ENCODE measurements at places on chromosomes 5 and 9.
A peak's percentile ranks its signal among the peaks of the same experiment; 100 is the strongest.

- no peak for DNase-seq
Measured at GRCh38 chr5:15191012-15191411, 309.0 kb upstream of the FBXL7 start.

DNA sequence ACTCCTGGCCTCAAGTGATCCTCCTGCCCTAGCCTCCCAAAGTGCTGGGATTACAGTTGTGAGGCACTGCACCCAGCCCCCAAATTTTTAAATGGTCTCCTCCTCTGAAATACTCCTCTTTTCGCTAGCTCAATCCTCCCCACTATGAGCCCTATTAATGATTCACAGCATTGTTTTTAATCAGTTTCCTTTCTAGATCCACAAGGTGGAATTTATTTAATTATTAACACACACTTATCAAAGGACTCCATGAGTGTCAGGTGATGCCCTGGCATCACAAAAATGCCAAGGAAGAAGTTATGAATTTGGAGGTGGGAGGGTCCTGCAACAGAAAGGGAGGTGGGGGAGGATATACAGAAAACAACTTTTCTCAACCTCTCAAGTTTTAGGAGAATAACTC lies 806.5 kb downstream of the PRELID2 start:
- DNase-seq = no peak

DNA sequence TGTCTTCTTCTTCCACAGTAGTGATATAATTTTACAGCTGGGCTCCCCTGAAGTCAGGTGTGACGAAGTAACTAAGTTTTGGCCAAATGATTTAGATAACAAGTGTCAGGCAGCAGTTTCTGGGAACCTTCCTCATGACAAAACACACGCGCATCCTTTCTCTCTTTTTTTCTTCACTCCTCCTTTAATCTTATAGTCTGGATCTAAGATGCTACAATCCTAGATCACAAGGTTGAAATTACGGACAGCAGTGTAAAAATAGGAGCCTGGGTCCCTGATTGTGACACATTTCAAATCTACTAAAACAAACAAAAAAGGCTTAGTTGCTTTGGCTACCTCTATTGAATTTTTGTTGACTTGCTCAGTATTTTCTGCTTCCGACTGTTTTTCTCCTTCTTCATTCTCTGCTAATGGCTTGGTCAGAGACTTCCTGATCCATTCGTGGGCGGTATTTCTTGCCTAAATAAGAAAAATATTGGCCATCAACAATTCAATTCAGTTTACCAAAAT lies 36.1 kb downstream of the FAM114A2 start:
- no peak for DNase-seq

- peak; percentile 31 for DNase-seq
Measured at GRCh38 chr9:69121155-69122081, 52.7 kb upstream of the TJP2 start.

GRCh38 chr9:95493402-95493801 lies 23.4 kb downstream of the PTCH1 start:
- DNase-seq = no peak

DNA sequence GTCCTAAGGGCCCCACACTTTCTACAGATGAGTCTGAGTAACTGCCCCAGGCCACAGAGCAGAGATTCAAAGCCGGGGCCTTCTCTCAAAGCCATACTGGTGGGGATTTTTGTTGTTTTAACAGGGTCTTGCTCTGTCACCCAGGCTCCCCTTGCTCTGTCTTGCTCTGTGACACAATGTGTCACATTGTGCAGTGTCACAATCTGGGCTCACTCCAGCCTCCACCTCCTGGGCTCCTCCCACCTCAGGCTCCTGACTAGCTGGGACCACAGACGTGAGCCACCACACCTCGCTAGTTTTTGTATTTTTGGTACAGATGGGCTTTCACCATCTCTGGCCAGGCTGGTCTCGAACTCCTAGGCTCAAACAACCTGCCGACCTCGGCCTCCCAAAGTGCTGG lies 8.6 kb downstream of the AGPAT2 start:
- no peak for DNase-seq

GRCh38 chr9:70121818-70122436 lies 78.3 kb downstream of the MAMDC2 start:
- no peak for DNase-seq

DNA sequence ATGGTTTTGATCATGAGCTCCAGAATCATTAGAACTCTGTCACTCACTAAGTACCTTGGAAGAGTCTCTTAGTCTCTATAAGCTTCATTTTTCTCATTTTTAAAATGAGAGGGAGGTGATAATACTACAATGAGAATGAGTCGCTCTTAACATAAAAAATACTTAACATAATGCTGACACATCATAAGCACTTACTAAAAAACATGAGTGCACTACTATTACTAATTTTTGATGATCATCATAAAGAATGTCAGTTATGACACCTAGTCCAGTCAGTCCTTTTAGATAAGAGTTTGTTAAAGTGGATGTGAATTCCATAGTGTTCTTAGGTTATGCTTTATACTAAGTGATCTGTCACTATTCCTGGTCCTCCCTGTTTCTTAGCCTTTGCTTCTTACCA lies 200.4 kb upstream of the SLC24A2 start:
- no peak for DNase-seq

DNA sequence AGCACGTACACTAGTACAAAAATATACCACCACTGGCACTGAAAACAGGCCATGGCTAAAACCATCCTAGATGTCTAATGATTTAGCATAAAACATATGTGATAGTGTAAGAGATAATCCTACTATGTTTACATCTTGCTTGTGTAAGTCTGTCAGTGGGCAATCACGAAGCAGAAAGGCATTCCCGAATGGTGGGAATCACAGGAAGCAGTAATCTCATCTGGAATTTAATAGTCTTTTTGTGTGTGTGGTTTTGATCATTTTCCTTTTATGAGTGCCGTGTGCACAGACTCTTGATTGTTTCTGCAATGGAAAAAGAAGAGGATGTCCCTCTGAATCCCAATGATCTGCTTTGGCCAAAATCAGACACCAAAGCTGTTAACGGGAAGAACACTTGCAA lies 200.5 kb downstream of the EBF1 start:
- no peak for DNase-seq

GRCh38 chr9:21559402-21560280 lies 77.5 kb upstream of the IFNE start:
- peak; percentile 38 for DNase-seq

GRCh38 chr5:62592558-62592957 lies 13.9 kb downstream of the LRRC70 start:
- DNase-seq = no peak

- peak; percentile 50 for DNase-seq
Measured at GRCh38 chr9:108565651-108566378, 290.0 kb downstream of the ACTL7B start.

GRCh38 chr5:109853377-109853776 lies 163.7 kb downstream of the MAN2A1 start:
- DNase-seq = no peak
